ENCODE measurements at places on chromosomes 6 and 20. TPM values are rescaled to one million over a fixed set of nuclear protein-coding genes. Genes with fewer than 3 reads are reported as not detected.

- peak; percentile 84 for DNase-seq
- no peaks in the 10 kb centered on the region for H3K27me3 ChIP-seq
- peak overlapping the region; percentile 29 for H3K4me3 ChIP-seq
Measured at GRCh38 chr6:112214739-112215269, 39.6 kb downstream of the LAMA4 start.

DNA sequence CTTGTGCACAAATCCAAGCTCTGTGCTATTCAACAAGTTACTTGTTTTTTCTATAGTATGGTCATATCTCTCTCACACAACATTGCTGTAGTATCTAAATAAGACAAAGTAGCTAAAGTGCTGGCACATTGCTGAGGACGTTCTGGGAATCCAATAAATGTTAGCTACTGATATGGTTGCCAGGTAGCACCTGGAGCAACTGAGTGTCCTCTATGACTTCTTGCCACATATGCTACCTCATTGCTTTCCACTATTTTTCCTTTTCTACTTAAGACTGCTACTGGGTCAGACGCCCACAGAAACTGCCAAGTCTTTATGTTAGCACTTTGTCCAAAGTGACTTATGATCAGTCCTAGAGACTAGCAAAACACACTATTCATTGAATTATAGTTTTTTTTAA is 85.3 kb downstream of the SYCP2 start:
- H3K27ac ChIP-seq: no peak overlapping the region
- no peak overlapping the region for H3K4me3 ChIP-seq
- H3K36me3 ChIP-seq: 0 out of 2 replicates have a peak, but pooled peaks cover 5% of the 10 kb centered on the region
- no peak for DNase-seq
- peaks cover 38% of the 10 kb centered on the region for H3K4me1 ChIP-seq

DNA sequence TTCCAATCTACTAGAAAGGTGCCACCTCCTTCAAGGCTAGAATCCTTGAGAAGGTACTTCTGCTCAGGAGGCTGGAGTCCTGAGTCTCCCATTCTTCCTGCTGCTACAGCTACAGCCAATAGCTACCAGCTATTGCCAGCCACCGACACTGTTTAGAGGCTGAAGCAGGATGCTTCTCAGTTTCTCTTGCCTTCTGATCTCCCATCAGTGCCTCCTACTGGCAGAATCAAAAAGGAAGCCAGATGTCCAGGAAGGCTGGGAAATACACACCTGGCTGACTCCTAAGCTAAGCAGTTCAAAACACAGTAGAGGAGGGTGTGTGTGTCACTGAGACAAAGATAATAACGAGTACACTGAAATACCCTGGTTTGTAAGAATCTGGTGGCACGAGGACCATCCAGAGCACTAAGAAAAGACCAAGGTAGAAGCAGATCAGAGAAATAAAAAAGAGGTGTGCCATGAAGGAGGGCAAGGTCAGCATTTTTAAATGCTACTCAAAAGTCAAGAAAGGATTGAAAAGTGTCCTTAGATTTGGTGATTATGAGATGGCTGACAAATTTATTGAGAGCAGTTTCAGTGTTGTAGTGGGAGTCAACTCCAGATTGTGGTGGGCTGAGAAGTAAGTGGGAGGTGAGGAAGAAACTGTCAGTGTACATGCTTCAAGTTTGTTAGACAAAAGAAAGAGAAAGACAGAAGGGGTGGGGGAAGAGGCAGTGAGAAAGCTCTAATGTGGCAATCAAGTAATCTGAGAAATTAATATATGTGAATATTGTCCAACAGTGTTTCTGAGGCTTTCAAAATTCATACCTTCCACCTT is 2.3 kb upstream of the HLA-DMA start:
- H3K27me3 ChIP-seq: no peaks in the 10 kb centered on the region
- H3K27ac ChIP-seq: no peak overlapping the region
- no peaks in the 10 kb centered on the region for H3K36me3 ChIP-seq
- DNase-seq: peak; percentile 41
- H3K4me1 ChIP-seq: no peaks in the 10 kb centered on the region

- peaks cover 11% of the 10 kb centered on the region for H3K4me1 ChIP-seq
- no peaks in the 10 kb centered on the region for H3K27me3 ChIP-seq
- no peak for DNase-seq
Measured at GRCh38 chr6:85421972-85422371, 27.9 kb upstream of the NT5E start.

Gene GINM1
- 19.2 TPM for total RNA-seq

DNA sequence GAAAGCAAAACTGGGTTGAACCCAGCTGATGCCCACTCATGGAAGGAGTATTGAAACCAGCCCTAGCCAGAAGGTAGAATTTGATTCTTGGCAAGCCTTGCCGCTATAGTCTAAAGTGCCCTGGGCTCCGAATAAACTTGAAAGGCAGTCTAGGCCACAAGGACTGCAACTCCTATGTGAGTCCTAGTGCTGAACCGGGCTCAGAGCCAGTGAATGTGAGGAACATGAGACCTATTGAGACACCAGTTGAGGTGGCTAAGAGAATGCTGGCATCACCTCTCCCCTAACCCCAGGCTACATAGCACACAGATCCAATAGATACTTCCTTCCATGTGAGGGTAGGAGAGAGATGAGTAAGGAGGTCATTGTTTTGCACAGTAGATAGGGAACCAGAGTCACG is 3.5 kb upstream of the DEFB110 start:
- H3K27ac ChIP-seq: no peak overlapping the region
- H3K4me3 ChIP-seq: no peak overlapping the region
- H3K4me1 ChIP-seq: no peaks in the 10 kb centered on the region
- no peaks in the 10 kb centered on the region for H3K36me3 ChIP-seq
- DNase-seq: no peak
- 0 out of 2 replicates have a peak, but pooled peaks cover 6% of the 10 kb centered on the region for H3K27me3 ChIP-seq

- H3K36me3 ChIP-seq: no peaks in the 10 kb centered on the region
- peaks cover 65% of the 10 kb centered on the region for H3K27me3 ChIP-seq
- H3K27ac ChIP-seq: no peak overlapping the region
- no peak for DNase-seq
- H3K4me3 ChIP-seq: no peak overlapping the region
- H3K4me1 ChIP-seq: no peaks in the 10 kb centered on the region
Measured at GRCh38 chr6:8213995-8214394, 111.6 kb upstream of the EEF1E1 start.

- H3K36me3 ChIP-seq: no peaks in the 10 kb centered on the region
- no peak overlapping the region for H3K27ac ChIP-seq
- H3K27me3 ChIP-seq: no peaks in the 10 kb centered on the region
- peaks cover 9% of the 10 kb centered on the region for H3K4me1 ChIP-seq
- DNase-seq: peak; percentile 9
Measured at GRCh38 chr6:35669451-35670045, 19.2 kb downstream of the FKBP5 start.

Gene FERMT1
- total RNA-seq: 72.6 TPM

DNA sequence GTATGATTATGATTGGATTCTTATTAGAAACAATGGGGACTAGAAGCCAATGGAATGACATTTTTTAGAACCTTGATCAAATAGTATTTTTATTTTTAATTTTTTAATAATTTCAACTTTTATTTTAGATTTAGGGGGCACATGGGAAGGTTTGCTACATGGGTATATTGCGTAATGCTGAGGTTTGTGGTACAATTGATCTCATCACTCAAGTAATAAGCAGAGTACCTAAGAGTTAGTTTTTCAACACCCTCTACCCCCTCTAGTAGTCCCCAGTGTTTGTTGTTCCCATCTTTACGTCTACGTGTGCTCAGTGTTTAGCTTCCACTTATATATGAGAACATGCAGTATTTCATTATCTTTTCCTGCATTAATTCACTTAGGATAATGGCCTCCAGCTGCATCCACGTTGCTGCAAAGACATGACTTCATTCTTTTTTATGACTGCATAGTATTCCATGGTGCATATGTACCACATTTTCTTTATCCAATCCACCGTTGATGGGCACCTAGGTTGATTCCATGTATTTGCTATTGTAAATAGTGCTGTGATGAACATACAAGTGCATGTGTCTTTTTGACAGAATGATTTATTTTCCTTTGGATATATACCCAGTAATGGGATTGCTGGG is 281.1 kb upstream of the MAN1A1 start:
- no peaks in the 10 kb centered on the region for H3K36me3 ChIP-seq
- H3K4me1 ChIP-seq: peaks cover 26% of the 10 kb centered on the region
- DNase-seq: no peak
- H3K4me3 ChIP-seq: no peak overlapping the region
- H3K27me3 ChIP-seq: no peaks in the 10 kb centered on the region
- no peak overlapping the region for H3K27ac ChIP-seq

DNA sequence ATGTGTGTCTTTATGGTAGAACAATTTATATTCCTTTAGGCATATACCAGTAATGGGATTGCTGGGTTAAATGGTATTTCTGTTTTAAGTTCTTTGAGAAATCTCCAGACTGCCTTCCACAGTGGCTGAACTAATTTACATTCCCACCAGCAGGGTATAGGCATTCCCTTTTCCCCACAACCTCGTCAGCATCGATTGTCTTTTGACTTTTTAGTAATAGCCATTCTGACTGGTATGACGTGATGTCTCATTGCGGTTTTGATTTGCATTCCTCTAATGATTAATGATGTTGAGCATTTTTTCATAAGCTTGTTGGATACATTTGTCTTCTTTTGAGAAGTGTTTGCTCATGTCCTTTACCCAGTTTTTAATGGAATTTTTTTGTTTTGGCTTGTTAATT is 5.3 kb upstream of the TASP1 start:
- H3K4me3 ChIP-seq: no peak overlapping the region
- no peak for DNase-seq
- no peaks in the 10 kb centered on the region for H3K36me3 ChIP-seq
- no peaks in the 10 kb centered on the region for H3K27me3 ChIP-seq
- no peak overlapping the region for H3K27ac ChIP-seq
- H3K4me1 ChIP-seq: no peaks in the 10 kb centered on the region

GRCh38 chr6:118881440-118882313 is 12.3 kb upstream of the ASF1A start:
- no peak overlapping the region for H3K27ac ChIP-seq
- H3K36me3 ChIP-seq: no peaks in the 10 kb centered on the region
- no peak for DNase-seq

- DNase-seq: no peak
- H3K4me1 ChIP-seq: no peaks in the 10 kb centered on the region
- no peaks in the 10 kb centered on the region for H3K36me3 ChIP-seq
- no peak overlapping the region for H3K27ac ChIP-seq
- H3K27me3 ChIP-seq: no peaks in the 10 kb centered on the region
- H3K4me3 ChIP-seq: no peak overlapping the region
Measured at GRCh38 chr20:57525328-57526086, 567 bp upstream of the CTCFL start.

DNA sequence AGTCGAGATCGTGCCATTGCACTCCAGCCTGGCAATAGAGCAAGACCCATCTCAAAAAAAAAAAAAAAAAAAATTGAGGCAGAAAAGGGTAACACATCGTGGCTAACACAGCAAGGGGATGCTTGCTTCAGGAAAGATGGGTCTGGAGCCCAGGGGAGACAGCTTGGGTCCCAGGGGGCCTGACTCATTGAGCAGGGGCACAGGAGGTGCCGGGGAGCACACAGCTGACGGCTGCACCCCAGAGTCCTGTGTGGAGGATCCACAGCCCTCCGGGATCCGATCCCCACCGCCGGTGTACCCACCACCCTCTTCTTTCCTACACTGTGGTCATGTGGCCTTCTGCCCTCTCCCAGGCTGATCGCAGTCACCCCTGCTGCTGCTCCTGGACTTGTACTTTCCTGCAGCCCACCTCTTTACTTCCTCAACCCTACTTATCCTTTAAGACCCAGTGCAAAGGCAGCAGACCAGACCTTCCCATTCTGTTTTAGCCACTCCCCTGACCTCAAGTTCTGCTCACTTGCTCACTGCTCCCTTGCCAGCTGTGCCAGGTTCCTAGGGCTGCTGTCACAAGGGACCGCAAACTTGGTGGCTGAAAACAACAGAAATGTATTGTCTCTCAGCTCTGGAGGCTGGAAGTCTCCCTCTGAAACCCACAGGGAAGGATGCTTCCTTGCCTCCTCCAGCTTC is 17.6 kb upstream of the EZR start:
- no peak for DNase-seq
- no peaks in the 10 kb centered on the region for H3K27me3 ChIP-seq
- no peak overlapping the region for H3K4me3 ChIP-seq

Gene XKR7
- total RNA-seq: not detected

Gene GRIK2
- 0.55 TPM for total RNA-seq

DNA sequence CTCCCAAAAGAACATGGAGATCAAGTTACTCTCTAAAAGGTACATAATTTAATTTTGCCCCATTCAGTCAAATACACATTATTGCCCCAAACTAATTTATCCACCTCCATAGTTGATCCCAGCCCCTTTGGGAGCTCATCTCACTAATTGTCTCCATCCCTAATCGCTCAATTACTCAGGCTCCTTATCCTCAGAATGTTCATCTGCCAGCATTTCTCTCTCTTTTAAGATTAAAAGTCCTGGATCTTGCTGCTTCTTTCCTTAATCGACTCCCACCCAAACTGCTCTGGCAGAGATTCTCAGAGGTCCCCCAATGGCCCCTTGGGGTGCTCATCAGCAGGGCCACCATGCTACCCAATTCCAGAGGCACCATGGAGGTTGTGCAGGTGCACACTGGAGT is 18.4 kb upstream of the NNAT start:
- H3K4me3 ChIP-seq: no peak overlapping the region
- H3K36me3 ChIP-seq: peaks cover 3% of the 10 kb centered on the region
- H3K4me1 ChIP-seq: peaks cover 11% of the 10 kb centered on the region
- no peaks in the 10 kb centered on the region for H3K27me3 ChIP-seq
- no peak for DNase-seq

GRCh38 chr20:34977365-34978091 is 21.9 kb downstream of the MYH7B start:
- H3K27me3 ChIP-seq: no peaks in the 10 kb centered on the region
- no peak overlapping the region for H3K4me3 ChIP-seq
- DNase-seq: no peak
- no peaks in the 10 kb centered on the region for H3K36me3 ChIP-seq
- no peaks in the 10 kb centered on the region for H3K4me1 ChIP-seq
- H3K27ac ChIP-seq: no peak overlapping the region

Gene ADAM33
- not detected for total RNA-seq

GRCh38 chr20:15113144-15113773 is 775.8 kb upstream of the FLRT3 start:
- H3K36me3 ChIP-seq: no peaks in the 10 kb centered on the region
- H3K27ac ChIP-seq: no peak overlapping the region
- no peak overlapping the region for H3K4me3 ChIP-seq
- no peaks in the 10 kb centered on the region for H3K27me3 ChIP-seq

GRCh38 chr6:4487538-4487937 is 288.7 kb upstream of the CDYL start:
- no peak overlapping the region for H3K4me3 ChIP-seq
- H3K27me3 ChIP-seq: no peaks in the 10 kb centered on the region
- DNase-seq: peak; percentile 92
- no peaks in the 10 kb centered on the region for H3K4me1 ChIP-seq
- H3K27ac ChIP-seq: peak overlapping the region; percentile 48

Gene CST2
- total RNA-seq: not detected

GRCh38 chr20:32823078-32823477 is 3.3 kb downstream of the MAPRE1 start:
- peaks cover 37% of the 10 kb centered on the region for H3K4me1 ChIP-seq
- H3K36me3 ChIP-seq: peaks cover 11% of the 10 kb centered on the region
- H3K4me3 ChIP-seq: no peak overlapping the region
- H3K27me3 ChIP-seq: no peaks in the 10 kb centered on the region
- DNase-seq: peak; percentile 50
- H3K27ac ChIP-seq: no peak overlapping the region
